GM23338 (cell line): ENCODE measurements at places on chromosomes 2 and 18. TPM values are rescaled to one million over a fixed set of nuclear protein-coding genes. Genes with fewer than 3 reads are reported as not detected.
A peak's percentile ranks its signal among the peaks of the same experiment; 100 is the strongest.

DNA sequence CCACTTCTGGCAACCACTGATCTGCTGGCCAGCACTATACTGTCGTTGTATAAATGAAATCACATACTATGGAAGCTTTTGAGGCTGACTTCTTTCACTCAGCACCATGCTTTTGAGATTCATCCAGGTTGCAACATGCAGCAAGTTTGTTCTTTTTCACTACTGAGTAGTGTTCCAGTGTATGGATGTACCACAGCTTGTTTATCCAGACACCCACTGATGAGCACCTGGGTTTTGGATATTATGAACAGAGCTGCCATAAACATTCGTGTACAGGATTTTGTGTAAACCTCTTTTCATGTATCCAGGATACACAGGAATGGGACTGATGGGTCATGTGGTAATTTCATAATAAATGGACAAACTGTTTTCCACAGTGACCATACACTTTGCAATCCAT, 10.7 kb downstream of the ERCC3 start:
- no peak for DNase-seq

GRCh38 chr2:20103530-20103929, 52.1 kb upstream of the LAPTM4A start:
- DNase-seq: peak; percentile 30

- DNase-seq: no peak
Observed at GRCh38 chr2:16271231-16271896, 331.0 kb downstream of the MYCN start.

Gene C2orf66
- total RNA-seq: not detected in 2 replicates

Gene NT5DC4
- total RNA-seq: not detected in 2 replicates

Gene CROCC2
- total RNA-seq: not detected in 2 replicates

DNA sequence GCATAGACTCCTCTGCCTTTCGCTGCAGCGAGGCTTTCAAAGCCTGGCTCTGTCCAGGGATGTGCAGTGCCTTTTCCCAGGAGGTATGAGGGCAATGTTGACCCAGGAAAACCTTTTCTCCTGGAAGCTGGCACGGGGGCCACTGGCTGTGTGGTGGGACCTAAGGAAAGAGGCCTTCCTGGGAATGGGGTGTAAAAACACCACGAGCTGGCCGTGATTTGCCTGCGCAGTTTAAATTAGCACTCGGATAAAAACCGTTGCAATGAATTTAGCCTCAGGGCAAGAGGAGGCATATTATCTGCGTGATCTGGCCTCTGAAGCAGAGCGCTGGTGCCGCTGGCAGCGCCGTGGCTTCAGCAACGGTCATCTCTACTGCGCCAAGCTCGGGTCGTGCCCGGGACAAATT, 3.0 kb downstream of the OSR1 start:
- no peak for DNase-seq

Gene TMEM163
- 0.85 and 1.1 TPM in 2 replicates for total RNA-seq

GRCh38 chr2:129565551-129566109, 413.8 kb upstream of the RAB6C start:
- peak; percentile 33 for DNase-seq

Gene CWC22
- 31.5 and 36.0 TPM in 2 replicates for total RNA-seq

- no peak for DNase-seq
Observed at GRCh38 chr18:75341897-75342296, 85.6 kb downstream of the SMIM21 start.

- peak; percentile 88 for DNase-seq
Observed at GRCh38 chr2:213189001-213189899, 37.8 kb upstream of the IKZF2 start.

Gene KCNS3
- 62.4 and 80.0 TPM in 2 replicates for total RNA-seq

DNA sequence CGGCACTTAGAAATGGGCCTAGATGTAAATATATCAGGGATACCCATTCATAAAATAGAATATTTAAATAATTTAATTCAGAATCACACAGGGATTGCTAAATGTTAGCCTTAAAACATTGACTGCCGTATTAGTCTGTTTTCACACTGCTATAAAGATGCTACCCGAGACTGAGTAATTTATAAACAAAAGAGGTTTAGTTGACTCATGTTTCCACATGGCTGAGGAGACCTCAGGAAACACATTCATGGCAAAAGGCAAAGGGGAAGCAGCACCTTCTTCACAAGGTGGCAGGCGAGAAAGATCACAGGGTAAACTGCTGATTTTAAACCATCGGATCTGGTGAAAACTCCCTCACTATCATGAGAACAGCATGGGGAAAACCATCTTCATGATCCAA, 223.6 kb upstream of the GULP1 start:
- DNase-seq: peak; percentile 12

Gene CD28
- not detected in 2 replicates for total RNA-seq

DNA sequence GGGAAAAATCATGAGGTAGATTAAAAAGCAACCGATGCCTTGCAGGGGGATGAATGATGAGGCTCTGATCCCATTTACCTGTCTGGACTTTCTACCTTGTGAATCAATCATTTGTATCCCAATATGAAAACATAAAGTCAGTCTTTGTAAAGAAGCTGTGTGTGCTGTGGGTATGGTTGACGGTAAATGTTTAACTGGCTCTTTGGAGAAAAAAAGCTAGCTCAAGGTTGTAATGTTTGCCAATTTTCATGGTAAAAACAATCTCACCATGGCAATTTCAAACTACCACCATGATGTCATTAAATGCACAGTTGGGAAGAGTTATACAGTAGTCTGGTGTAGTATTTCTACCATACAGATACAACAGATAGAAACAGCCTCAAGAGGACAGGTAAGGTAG, 14.6 kb downstream of the TTR start:
- no peak for DNase-seq

DNA sequence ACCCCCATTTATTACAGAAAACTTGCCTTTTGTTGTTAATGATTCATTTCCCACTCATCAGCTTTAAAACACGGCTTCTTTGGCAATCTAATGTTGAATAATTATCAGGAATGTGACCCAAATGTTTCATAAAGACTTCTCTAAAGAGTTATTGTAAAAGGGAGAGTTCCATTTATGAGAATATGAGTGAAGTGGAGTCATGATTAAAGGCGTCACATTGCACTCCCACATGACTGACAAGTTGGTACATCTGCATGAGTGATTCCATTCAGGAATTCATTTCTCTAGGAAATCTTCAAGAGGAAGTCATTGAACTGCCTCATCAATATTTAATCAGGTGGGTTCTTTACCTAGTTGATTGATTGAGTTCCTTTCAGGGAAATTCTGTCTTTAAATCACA, 184.8 kb downstream of the LNPK start:
- DNase-seq: no peak

GRCh38 chr2:238441262-238442114, 14.8 kb downstream of the ASB1 start:
- no peak for DNase-seq

GRCh38 chr2:162030363-162031190, 43.4 kb downstream of the DPP4 start:
- DNase-seq: no peak

- DNase-seq: no peak
Observed at GRCh38 chr18:46619559-46619958, 37.5 kb downstream of the LOXHD1 start.

Gene PSMA8
- total RNA-seq: not detected in 2 replicates
